ENCODE measurements at places on chromosomes 2 and 18.
A peak's percentile ranks its signal among the peaks of the same experiment; 100 is the strongest.

GRCh38 chr2:36068086-36068485 is 287.5 kb upstream of the CRIM1 start:
- no peak for DNase-seq

GRCh38 chr18:79315596-79315995 is 80.1 kb upstream of the NFATC1 start:
- no peak for DNase-seq

- no peak for DNase-seq
Measured at GRCh38 chr2:76211991-76212985, 501.6 kb upstream of the GCFC2 start.

- DNase-seq: peak; percentile 51
Measured at GRCh38 chr18:59123588-59124369, 15.9 kb upstream of the SEC11C start.

DNA sequence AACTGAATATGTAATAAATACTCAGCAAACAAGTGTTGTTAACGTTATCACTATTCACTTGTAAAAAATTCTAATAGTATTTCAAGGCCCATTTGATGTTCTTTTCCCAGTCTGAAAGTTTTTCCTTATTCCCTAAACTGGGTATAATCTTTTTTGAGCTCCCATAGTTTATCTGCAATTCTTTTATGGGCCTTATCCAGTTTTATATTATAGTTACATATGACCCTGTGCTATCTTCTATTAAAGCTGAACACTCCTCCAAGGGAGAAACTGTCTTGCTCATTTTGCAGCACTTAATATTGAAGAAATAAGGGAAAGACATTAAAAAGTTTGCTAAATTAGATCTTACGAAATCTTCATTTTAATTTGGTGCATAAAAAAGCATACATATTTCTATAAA is 13.9 kb downstream of the PELI1 start:
- DNase-seq: no peak

GRCh38 chr2:9407363-9407811 is 15.9 kb downstream of the ITGB1BP1 start:
- DNase-seq: no peak

- no peak for DNase-seq
Measured at GRCh38 chr2:21860907-21861306, 737.1 kb downstream of the TDRD15 start.

DNA sequence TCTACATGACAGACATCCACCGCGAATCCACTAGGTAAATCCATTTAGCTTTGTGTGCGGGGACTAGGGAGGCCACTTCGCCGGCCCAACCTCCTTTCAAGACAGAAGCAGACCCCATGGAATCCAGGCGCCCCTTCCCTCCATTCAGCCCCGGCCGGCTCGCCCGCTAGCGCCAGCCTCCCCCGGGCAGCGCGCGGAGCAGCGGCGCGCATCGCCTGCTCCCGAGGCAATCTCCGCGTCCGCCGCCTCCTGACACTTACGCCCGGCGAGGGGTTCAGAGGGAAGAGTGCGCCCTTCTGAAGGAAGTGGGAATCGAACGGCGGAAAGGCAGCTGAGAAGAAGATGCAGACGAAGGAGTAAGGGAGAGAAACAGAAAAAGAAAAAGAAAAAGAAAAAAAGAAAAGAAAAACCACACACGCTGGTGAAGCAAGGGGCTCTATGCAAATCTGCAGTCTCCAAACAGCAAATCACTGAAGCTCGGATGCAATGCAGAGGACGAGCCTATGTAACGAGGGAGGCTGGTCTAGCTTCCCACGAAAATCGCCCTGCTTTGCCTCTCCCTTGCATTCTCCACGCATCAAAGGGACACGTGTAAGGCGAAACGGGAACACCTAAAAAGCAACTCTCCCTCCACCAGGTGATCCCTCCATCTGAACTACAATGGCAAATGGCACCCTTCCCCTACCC is 684.4 kb downstream of the NRXN1 start:
- DNase-seq: no peak

DNA sequence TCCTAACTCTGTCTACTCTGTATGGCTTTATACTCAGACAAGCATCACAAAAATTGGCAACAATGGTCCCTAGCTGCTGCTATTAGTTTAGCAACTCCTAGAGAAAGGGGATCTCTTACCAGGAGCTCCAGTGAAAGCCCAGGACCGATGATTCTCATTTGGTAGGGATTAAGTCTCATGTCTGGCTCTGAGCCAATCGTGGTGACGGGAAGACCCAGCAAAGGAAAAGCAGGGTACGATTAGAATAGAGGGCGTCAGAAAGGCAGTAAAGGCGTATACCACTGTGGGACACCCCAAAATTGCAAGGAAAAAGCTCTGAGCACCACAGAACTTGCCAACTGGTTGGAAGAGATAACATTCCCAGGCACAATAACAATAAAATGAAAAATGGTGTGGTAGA is 129.5 kb downstream of the MTCL1 start:
- DNase-seq: no peak

GRCh38 chr2:42959234-42960001 is 167.0 kb upstream of the HAAO start:
- DNase-seq: no peak

DNA sequence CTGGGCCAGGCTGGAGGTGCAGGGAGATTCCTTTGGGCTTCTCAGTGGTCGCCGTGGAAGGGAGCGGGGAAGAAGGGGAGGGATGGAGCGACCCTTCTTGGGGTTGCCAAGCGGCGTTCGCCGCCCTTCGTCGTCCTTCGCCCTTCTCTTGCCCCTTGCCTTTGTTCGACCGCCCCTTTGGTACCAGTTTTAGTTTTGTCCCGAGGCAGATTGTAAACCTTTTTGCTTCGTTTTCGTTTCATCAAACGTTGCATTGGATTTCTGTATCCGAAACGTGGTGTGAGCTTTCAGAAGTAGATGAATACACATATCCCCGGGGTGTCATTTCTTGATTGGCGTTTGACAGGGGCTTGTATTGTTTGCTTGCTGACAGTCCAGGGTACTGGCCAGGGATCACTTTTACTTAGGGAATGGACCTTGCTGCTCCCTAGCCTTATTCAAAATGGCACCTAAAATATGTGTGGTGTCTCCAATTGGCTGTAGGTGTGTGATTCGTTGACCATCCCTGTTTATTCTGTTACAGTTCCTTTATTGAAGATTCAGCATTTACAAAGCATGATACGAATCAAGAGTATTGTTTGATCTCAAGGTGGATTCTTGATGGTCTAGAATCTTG is 788 bp downstream of the USP14 start:
- DNase-seq: peak; percentile 7

DNA sequence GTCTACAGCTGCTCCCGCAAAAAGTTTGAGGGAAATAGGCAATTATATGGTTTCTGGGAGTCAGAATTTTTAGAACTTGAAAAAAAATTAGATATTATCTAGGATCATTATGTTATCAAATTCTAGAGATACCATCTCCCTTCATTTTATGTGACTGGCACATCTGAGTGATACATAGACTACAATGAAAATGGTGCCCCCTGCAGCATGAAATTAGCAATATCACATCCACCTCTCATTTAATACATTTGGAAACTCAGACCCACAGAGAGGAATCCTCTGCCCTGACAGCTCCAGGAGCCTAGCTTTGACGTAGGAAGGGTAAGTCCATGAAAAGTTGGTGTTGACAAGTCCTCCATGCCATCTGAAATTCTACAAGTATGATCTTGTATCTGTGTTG is 381.6 kb downstream of the SUCLG1 start:
- peak; percentile 39 for DNase-seq

Measured in activated naive CD4-positive, alpha-beta T cell treated with anti-CD3 and anti-CD28 coated beads for 36 hours (primary cell).